ENCODE measurements at places on chromosomes 5 and 9.

GRCh38 chr9:120978987-120979386, 52.4 kb upstream of the TRAF1 start:
- no peak for DNase-seq

GRCh38 chr5:17346811-17347210, 129.4 kb downstream of the BASP1 start:
- DNase-seq, result no peak

GRCh38 chr5:180179442-180180420, 29.3 kb downstream of the RASGEF1C start:
- DNase-seq, result no peak

GRCh38 chr5:127810707-127811490, 107.7 kb downstream of the CCDC192 start:
- no peak for DNase-seq

GRCh38 chr9:72733895-72734294, 212.5 kb downstream of the TMC1 start:
- no peak for DNase-seq

GRCh38 chr9:131333771-131334628, 44.5 kb downstream of the PLPP7 start:
- DNase-seq, result no peak

Measured in AG04449 (cell line).